ENCODE measurements at places on chromosomes 13 and 19.

- DNase-seq, result no peak
These were observed 29.8 kb upstream of the ASF1B start for GRCh38 chr19:14165990-14166830.

- no peak for DNase-seq
These were observed 21.1 kb downstream of the CCDC97 start for GRCh38 chr19:41330946-41331678.

- no peak for DNase-seq
These were observed 9.4 kb downstream of the ZNF546 start for GRCh38 chr19:40006273-40006691.

DNA sequence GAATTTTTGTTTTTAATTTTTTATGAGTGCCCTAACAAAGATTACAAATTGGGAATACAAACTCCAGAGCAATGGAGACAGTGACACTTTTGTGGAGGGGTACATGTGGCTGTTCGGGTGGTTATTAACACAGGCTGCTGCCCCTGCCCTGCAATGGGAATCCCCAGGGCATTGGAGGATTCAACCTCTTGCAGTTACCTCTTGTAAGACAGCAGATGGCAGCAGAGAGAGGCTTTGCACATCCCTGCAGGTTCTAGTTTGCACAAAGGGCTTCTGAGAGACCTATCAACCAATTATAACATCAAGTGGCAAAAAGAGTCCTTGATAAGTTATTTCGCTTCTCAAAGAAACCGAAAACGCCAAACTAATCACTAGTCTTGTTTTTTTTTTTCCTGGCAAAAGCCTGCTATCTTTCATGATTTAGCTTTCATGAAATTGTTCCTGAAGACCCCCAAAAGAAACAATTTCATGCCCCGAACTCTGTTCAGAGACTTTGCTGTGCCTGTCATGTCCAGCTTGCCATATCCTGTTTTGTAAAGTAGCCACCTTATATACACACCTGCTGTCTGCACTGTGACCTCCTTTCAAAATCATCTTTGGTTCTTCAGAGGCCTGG, 10.4 kb downstream of the GJB2 start:
- DNase-seq, result no peak

GRCh38 chr13:49749848-49750247, 42.6 kb downstream of the KPNA3 start:
- no peak for DNase-seq

DNA sequence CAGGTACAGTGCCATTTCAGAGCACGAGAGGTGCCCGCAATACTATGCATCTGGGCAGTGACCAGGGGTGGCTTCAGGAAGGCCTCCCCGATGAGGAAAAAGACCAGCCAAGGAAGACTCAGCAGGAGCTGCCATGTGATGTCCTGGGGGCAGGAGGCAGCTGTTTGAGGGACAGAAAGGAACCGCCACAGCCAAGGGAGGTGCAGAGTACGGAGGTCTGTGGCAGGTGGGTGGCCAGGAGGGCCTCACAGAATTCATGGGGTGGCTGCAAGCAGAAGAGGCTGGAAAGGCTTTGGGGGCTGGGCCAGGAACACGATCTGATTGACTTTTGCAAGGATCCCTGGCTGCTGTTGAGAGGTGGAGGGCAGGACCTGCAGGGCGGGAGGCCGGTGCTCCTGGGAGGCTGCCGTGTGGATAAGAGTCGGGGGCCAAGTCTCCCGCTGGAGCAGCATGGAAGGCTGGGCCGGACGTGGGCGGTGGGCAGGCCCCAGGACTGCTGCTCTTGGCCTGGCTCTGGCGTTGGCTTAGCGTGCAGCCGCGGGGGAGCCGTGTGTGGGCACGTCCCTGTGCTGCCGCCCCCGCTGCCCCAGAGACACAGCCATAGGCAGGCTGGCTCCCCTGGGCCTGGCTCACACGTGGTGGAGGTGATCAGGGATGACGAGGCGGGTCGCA, 29.1 kb downstream of the CEBPA start:
- no peak for DNase-seq

DNA sequence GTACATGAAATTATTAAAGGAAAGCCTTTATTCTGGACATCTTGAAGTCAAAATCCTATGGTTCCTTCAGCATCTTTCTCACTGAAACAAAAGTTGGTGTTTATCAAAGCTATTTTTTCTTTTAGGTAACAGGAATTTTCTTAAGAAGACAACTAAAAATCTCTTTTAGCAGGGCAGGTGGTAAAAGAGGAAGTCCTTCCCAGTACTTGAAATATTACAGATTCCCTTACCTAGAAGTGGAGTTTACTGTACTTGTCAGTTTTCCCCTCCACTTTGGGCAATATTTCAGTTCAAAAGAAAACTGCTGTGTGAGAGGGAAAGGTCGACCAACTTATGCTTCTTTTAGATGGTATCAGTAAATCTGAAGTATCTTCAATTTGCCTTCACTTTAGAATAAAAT, 64.3 kb upstream of the TDRD3 start:
- no peak for DNase-seq

- DNase-seq, result no peak
These were observed 54.0 kb upstream of the TPM4 start for GRCh38 chr19:16022251-16022650.

DNA sequence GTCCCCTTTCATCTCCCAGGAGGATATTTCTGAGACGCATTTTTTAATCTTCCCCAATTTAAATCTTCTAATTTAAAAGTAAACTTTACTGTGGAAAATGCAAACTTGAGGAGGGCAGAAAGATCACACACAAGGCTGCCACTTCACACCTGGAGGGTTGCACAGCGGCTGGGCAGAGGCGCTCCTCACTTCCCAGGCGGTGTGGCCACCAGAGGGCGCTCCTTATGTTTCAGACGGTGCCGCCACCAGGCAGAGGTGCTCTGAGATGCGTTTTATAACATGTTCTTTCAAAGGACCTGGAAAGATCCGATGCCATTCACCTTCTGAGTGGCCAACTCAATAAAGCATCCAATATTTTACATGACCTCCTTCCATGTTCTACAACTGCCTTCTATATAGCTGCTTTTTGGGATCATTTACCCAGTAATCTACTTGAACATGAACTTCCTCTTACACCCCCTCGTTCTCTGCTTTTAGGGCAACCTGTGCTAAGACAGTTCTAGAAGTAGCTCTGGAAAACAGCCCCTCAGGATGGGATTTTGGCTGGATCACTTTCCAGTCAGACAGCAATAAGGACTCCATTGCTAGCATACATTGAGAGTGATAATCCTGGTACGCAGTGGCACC, 14.8 kb upstream of the MTUS2 start:
- no peak for DNase-seq

DNA sequence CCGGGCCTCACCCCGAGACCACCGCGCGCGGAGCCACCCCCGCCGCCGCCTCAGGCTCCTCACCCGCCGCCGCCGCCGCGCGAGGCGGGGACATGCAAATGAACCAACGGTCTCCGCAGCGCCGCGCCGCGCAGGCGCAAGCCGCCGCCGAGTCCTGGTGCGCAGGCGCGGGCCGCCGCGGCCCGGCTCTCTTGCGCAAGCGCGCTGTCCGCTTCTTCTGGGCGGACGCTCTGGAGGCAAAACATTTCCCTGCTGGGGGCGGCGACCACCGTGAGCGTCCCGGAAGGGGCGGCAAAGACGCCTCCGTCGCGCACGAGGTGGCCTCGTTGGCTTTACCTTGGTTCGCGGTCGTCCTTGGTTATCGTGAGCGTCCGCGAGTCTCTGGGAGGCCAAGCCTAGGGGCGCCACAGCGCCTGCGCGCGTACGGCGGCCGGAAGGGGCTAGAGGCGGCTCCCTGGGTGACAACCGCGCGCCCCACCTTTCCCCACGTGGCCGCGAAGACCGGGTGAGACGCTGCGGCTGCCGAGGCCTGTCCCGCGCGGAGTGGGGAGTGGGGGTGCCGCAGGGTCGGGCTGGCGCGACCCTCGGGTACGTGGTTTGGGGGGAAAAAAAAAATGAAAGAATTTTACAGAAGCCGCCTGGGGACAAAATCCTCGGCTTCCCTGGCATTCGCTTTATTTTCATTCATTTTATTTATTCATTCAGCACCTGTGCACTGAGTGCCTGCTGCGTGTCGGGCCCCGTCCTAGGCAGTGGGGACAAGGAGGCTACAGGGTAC, at the start of the genes ARMC6 and SUGP2:
TSS of gene ARMC6 (plus strand) at position 178 of the 778 bp plus-strand sequence. CDS start 607 bp downstream, outside the sequence.
TSS of gene SUGP2 (minus strand) at position 92 of the 778 bp plus-strand sequence. CDS start 2,446 bp downstream, outside the sequence.
- peak; percentile 89 for DNase-seq

GRCh38 chr13:76619631-76620030, 266.6 kb downstream of the KCTD12 start:
- no peak for DNase-seq

- DNase-seq, result no peak
These were observed 60.4 kb downstream of the WDFY2 start for GRCh38 chr13:51644654-51645053.

GRCh38 chr13:57629821-57630235, 1.7 kb upstream of the PCDH17 start:
- no peak for DNase-seq

DNA sequence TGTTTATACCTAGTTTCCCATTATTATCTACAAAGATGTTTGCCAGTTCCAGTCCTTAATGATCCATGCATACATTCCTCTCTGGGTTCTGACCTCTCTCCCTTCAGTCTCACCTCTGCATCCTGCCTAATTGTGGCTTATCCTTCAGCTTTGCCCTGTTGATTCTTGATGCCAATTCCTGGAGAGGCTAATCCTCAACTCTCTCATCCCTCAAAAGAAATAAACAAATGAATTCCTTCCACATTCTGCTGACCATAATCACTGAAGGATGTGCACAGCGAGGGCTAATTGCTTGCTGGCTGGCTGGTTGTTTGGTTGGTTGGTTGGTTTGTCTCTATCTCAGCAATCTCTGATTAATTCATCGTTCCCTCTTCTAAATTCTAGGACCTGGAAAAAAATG, 113.8 kb downstream of the IRS2 start:
- no peak for DNase-seq

GRCh38 chr19:51065221-51065960, 499 bp upstream of the KLK13 start:
- DNase-seq, result no peak

GRCh38 chr13:48334534-48335127, 31.1 kb downstream of the RB1 start:
- no peak for DNase-seq

- no peak for DNase-seq
These were observed 86.8 kb upstream of the ANKRD10 start for GRCh38 chr13:111001636-111002035.

DNA sequence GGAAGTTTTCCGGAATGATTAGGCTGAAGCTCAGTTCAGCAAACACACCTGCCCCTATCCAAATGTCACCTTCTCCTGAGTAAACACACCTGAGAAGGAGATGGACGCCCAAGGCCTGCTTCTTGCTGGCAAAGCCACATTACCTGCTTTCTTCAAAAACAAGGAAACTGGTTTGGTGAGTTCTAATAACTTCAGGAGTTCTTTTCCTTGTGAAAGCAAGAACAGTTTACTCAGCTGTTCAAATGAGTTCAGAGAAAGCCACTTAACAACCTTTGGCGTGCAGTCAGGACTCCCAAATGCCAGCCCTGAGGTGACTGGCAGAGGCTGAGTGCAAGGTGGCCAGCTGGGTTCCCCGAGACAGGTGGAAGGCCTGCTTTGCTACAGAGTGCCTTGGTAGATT, 160.5 kb downstream of the STK24 start:
- DNase-seq, result no peak

GRCh38 chr19:1889907-1890306, 4.6 kb upstream of the ABHD17A start:
- DNase-seq, result no peak

GRCh38 chr19:40717880-40718773, 1.2 kb downstream of the ITPKC start:
- DNase-seq, result no peak

DNA sequence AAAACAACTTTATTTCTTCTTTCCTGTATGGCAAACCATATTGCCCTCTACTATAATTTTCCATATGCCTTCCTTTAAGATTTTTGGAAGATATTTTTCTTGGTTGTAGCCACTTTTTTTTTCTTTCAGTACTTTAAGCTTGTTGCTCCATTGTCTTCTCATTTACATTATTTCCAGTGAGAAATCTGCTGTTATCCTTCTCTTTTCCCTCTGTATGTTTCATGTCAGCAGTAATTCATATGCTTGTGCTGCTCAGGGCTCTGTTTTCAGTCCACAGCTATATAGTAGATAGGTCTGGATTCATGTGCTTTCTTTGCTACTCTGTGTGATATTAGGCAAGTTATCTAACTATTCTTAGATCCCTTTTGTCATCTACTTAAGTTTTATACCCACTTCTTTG, 267.6 kb downstream of the OXGR1 start:
- no peak for DNase-seq

- DNase-seq, result no peak
These were observed 55.5 kb upstream of the KATNAL1 start for GRCh38 chr13:30362869-30363268.

GRCh38 chr19:22617614-22618320, 16.4 kb upstream of the ZNF492 start:
- no peak for DNase-seq

- no peak for DNase-seq
These were observed 18.1 kb downstream of the NKPD1 start for GRCh38 chr19:45142726-45143110.

DNA sequence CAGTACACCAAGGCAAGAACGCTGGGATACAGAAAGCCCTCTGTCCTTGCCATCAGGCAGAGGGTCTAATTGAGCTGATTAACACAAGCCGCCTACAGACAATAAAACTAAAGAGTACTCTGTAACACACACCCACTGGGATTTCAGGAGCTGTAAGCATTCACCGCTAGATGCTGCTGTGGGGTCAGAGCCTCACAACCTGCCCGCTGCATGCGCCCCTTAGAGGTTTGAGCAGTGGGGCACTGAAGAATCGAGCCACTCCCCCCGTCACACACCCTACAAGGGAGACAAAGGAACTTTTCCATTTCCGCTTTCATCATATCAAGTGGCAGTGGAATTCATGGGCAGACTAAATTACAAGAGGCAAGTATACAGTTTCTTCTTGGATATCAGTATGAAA, 1080.6 kb downstream of the PCDH17 start:
- no peak for DNase-seq

GRCh38 chr19:31485472-31485871, 136.2 kb upstream of the TSHZ3 start:
- DNase-seq, result no peak

Data from stimulated activated CD8-positive, alpha-beta memory T cell treated with anti-CD3 and anti-CD28 coated beads, Interleukin-12 subunit alpha, Interleukin-12 subunit beta, amount 100 ng/mL, for 4 hours (primary cell).